ENCODE measurements at places on chromosomes 16 and 17. TPM values are rescaled to one million over a fixed set of nuclear protein-coding genes. Genes with fewer than 3 reads are reported as not detected.

Gene ZG16
- not detected for total RNA-seq

GRCh38 chr17:8997994-8998628 lies 23.2 kb upstream of the NTN1 start:
- ATAC-seq, result peak; percentile 62

DNA sequence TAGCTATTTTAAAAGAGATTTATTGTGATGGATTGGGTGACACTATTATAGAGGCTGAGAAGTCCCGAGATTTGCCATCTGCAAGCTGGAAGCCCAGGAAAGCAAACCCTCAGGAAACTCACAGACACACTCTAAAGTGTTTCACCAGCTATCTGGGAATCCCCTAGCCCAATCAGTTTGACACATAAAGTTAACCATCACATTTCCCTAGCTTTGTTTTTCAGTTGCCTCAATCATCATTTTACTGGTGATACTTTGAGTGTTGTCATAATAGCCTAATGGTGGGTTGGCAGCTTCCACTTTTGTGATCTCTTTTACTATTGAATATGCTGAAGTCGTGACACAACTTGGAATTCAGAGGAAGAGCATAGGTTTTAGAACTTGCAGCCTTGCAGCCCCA lies 1.8 kb downstream of the SGF29 start:
- ATAC-seq, result no peak

Gene C1QL1
- total RNA-seq, result 0.12 TPM

Gene YBX2
- 0.96 TPM for total RNA-seq

DNA sequence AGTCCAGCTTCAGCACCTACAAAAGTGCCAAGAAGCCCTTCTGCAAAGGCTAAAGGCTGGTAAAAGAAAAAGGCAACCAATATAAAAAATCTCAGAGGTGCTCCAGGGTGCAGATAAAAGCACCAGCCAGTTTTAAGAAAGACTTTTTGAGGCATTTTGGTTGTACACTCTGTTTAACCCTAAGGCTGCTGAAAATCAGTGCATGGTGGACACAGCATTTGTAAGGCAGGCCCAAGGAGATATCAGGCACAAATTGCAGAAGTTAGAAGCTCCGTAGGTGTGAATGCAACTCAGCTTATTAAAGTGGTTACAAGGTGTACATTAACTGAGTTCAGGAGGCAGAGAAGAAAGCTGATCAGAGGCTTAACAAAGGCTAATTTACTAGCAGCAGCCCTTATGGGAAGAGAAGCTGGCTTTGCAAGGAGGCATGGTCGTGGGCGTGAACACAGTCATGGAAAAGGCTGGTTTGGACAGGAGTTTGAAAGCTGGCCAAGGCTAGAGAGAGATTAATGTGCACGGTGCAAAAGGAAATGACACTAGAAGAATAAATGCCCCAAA lies 21.1 kb downstream of the ACSM1 start:
- ATAC-seq, result peak; percentile 54

DNA sequence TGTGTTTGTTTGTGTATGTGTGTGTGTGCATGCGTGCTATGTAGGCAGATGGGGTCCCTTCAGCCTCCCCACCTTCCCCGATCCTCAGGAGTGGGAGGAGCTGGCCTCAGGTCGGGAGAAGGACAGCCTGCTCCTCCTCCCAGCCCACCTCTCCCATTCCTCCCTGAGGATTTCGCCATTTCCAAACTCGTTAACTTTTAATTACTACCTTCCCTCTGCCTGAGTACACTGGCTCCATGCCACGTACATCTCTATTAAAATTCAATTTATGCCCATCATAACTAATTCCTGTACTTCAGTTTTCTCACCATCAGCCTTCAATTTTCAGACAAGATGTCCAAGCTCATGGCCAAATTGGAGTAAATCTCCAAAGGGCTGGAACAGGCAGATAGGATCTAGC lies 148.6 kb downstream of the SDK2 start:
- no peak for ATAC-seq

Gene PIPOX
- total RNA-seq, result 0.64 TPM

DNA sequence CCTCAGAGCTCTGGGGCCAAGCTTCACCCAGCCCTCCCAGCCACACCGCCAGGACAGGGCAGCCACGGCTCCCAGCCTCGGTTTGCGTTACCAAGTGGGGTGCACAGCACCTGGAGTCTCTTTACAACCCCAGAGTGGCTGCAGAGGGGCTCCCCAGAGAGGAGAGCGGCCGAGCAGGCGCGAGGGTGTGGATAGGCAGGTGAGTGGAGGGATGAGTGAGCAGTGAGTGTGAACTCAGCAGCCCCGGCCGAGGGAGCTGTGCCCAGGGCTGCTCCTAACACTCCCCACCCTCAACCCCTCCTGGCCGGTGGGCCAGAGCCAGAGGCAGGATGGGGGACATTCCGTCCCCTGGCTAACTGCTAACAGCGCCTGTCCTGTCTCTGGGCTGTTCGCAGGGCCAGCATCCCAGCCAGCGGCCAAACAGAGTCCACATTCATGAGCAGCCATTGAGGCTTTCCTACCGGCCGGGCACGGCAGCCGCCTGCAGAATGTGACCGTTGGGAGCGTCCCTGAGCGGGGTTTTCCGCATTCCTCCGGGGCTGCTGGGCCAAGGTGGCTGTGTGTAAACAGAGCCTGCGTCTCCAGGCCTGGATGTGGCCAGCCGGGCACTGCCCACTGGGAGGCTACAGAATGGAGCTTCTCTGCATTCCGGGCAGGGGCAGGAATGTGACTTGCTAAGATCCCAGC lies 5.3 kb downstream of the ZNF469 start:
- peak; percentile 66 for ATAC-seq

Gene SCIMP
- 0.72 TPM for total RNA-seq

GRCh38 chr17:67139784-67140665 lies 95.7 kb downstream of the CACNG1 start:
- ATAC-seq, result no peak

Gene CFAP20
- total RNA-seq, result 15.8 TPM

Gene LGALS9B
- total RNA-seq, result 14.3 TPM

- ATAC-seq, result peak; percentile 94
Measured at GRCh38 chr17:64209983-64210382, 53.1 kb downstream of the TEX2 start.

DNA sequence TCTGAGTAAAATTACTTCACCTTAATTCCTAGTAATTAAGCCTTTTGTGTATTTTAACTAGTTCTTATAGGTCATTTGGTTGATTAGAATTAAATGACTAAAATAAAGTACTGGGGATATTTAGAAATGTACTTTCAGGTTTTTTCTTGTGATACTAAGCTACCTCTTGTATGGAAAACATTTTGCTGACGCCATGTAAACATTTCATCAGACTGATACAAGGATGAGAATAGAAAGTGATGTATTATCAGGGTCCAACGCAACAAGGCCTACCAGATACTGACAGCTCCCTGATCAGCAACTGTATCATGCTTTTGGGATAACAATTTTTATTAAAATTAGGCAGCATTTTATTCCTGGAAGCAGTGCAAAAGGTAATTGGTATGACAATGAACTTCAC lies 1.7 kb downstream of the SMARCE1 start:
- no peak for ATAC-seq

Gene OTOP3
- 14.7 TPM for total RNA-seq

DNA sequence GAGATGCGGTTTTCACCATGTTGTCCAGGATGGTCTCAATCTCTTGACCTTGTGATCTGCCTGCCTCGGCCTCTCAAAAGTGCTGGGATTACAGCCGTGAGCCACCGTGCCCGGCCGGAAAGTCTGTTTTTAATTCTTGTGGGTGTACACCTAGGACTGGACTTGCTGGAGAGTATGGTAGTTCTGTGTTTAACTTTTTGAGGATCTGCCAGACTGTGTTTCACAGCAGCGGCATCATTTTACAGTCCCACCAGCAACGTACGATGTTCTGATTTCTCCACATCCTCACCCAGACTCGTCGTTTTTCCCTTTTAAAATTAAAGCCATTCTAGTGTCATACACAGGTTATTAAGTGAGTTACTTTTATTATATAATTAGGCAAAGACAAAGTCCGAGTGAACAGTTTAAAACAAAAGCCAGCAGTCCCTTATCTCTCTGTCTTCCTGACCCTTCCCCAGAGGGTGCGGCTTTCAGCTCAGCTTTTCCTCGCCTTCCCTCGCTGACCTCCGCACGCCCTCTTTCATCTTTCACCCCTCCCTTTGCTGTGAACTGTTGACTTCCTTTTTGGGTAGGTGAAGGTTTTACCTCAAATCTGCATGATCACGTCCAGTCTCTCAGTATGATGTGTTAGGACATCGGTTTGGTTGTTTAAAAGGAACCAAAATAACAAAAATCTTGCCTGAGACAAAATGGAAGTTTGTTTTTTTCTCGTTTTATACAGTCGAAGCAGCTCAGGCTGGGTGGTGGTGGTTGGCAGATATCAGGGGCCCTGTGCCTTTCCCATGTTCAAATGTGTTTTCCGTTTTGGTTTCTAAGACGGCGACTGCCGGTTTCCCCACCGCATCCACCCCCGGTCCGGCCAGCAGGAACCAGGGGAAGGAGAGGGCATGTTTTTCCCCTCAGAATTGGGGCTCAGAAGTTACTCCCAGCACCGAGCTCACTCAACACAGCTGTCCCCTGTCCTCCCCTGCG lies 18.0 kb downstream of the FAM234A start:
- ATAC-seq, result no peak

- ATAC-seq, result no peak
Measured at GRCh38 chr16:75758215-75758614, 31.9 kb upstream of the CPHXL start.

Gene HCRT
- not detected for total RNA-seq

DNA sequence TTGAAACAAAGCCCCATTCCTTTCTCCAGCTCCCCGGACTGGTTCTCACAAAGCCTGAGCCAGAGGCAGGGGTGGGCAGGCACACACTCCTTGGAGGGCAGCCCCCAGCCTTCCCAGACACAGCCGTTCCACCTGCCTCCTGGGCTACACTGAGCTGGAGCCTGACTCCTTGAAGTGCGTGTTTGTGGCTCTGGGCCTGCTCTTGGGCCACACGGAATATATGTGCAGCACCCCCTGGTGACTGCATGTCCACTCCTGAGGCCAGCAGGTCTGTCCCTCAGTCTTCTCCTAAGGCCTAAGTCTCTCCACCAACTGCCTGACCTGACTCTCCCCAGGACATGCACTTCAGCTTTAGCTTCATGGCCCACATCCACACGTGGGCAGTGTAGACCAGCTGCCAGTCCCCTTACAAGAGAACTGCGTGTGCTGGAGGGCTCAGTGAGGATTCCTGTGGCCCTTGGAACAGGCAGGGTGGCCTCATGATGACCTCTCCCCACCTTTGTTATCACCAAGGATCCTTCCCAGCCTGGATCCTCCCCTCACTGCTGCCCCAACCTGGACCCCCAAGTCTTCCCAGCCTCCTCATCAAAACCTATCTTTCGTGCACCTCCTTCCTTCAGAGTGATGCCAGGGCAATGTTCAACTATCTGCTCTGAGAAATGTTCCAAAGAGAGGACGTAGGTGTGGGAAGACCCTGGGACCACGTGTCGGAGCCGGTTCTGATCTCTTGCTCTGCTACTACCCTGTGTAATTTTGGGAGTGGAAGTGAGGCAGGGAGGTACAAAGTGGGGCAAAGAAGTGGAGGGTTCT lies 12.4 kb upstream of the SLC6A2 start:
- no peak for ATAC-seq

DNA sequence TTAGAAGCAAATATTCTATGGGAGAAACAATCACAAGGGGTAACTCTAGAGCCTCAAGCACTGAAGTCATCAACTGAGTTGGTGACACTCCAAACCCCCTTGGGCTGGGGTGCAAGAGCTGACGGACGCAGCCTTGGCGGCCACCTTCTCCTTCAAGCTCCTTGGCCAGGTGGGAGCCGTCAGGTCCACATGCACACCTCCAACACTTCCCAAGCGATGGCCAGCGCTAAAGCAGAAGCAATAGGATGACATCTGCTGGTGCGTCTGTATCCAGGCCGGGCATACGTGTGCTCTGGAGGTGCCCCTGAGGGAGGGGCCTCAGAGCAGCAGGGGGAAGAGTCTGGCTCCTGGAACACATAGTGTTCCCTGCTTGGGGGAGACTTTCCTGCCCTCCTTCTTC lies 12.2 kb upstream of the FOXJ1 start:
- ATAC-seq, result no peak

Gene PLLP
- total RNA-seq, result 9.3 TPM

DNA sequence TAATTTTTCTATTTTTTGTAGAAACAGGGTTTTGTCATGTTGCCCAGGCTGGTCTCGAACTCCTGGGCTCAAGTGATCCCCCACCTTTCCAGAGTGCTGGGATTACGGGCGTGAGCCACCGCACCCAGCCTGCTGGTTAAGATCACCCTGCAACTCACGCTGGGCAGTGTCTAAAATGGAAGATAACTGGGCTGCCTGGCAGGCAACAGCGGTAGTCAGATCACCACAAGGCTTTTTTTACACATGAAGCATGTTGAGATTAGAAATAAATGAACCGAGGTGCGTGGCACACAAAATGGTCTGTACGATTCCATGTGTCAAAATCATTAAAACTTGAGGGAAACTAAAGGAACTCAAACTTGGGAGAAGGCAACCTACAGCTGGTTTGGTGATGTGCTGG lies 26.7 kb downstream of the ZNF276 start:
- no peak for ATAC-seq

Gene LGALS9
- 22.6 TPM for total RNA-seq

Gene C16orf89
- total RNA-seq, result 0.56 TPM

GRCh38 chr17:55969562-55970324 lies 183.5 kb upstream of the ANKFN1 start:
- no peak for ATAC-seq

- no peak for ATAC-seq
Measured at GRCh38 chr16:7834771-7835431, 502.3 kb downstream of the RBFOX1 start.

DNA sequence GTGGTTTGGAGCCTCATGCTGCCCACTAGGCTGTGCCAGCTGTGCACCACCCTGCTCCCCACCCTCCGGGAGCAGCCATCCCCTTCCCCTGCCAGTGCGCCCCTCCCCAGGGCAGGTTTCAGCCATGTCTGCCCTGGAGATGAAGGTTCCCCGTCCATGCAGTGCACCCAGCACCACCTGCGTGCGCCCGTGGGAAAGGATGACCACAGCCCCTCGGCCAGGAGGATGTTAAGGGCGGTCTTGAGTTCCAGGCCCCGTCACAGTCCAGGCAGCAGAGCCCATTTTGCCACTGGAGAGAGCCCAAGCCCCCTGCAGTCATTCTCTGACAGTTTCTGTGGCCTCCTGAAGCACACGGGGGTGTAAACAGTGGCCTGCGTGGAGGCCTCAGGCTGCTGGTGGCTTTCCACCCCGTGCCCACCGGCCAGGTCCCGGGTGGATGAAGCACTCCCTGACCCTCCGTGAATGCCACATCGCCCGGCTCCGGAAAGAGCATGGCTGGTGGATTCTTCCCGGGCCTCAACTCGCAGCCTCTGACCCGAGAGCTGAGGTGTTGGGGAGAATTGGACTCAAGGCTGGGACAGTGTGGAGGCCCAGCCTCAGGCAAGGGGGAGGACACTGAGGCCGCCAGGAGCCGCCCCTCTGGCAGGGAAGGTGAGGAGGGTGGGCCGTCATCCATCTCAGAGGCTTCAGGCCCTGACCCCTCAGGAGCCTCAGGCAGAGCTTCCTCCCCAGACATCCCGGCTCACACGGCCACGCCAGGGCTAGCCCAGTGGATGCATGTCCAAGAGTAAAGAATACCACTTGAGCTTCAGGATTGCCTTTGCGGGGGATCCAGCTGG lies 69.7 kb upstream of the CHMP6 start:
- no peak for ATAC-seq

GRCh38 chr16:80104401-80104800 lies 436.4 kb upstream of the DYNLRB2 start:
- no peak for ATAC-seq

Data from esophagus mucosa (tissue), 1 donor.